ENCODE measurements at places on chromosomes 3 and 15.
A peak's percentile ranks its signal among the peaks of the same experiment; 100 is the strongest.

GRCh38 chr3:115685097-115685496 is 61.8 kb downstream of the GAP43 start:
- DNase-seq = no peak

GRCh38 chr3:126850370-126851085 is 132.4 kb upstream of the PLXNA1 start:
- DNase-seq = peak; percentile 39

DNA sequence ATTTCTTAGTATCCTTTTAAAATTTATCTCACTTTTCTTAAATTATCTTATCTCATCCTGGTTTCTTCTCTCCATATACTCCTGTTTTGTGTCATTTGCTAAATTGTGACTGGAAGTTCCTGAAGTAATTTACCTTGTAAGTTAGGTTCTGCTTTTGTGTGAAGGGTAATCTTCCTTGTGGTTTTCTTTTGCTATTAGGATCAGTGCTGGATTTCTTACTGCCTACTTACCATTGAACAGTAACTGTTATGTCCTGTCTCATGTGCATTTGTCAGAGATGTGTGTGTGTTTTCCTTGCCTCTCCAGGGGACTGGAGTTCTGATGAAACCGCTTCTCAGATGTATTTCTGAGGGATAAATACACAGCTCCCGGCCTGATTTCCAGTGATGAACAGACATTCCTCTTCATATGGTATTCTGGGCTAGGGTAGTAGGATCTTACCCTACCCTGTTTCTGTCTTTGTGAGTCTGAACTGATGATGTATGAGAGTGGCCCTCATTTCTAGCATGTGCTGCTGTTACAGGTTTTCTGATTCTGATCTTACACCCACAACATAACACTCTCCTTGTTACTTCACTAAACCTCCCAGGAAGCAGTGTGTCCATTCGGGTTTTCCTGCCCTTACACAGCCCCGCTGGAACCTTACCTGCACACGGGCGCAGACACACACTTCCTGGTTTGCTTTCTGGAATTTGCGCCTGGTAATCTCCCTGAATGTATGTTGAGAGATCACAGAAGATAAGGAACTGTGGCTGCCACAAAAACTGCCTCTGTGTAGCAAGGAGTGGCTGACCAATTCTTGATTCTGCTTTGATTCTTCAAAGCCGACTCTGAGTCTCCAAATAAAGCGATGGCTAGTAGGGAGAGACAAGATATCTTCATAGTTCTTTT is 14.7 kb downstream of the PAK2 start:
- peak; percentile 19 for DNase-seq

DNA sequence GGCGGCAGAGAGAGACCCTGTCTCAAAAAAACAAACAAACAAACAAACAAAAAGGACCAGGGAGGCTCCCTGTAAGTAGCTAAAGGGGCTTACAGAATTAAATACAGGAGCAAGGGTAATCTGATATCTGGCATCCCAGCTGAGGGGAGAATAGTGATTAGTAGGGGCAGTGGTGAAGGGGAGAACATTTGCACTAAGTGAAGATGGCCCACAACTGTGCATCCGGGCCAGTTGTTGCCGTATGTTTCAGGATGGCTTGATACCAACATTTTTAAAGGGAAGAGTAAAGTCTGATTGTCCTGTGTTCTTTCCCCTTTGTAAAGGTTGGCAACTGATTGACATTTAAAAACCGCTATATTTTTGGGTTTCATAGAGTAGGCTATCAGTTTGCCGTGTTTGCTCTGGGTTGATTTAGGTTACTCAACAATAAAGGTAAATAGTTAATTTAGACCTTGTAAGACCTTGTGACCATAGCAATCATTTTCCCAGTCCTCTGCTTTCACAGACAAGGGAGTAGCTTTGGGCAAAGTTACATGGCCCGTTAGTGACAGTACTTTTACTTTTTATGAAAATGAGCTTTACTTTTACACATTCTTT is 167.8 kb downstream of the PTPRG start:
- no peak for DNase-seq

DNA sequence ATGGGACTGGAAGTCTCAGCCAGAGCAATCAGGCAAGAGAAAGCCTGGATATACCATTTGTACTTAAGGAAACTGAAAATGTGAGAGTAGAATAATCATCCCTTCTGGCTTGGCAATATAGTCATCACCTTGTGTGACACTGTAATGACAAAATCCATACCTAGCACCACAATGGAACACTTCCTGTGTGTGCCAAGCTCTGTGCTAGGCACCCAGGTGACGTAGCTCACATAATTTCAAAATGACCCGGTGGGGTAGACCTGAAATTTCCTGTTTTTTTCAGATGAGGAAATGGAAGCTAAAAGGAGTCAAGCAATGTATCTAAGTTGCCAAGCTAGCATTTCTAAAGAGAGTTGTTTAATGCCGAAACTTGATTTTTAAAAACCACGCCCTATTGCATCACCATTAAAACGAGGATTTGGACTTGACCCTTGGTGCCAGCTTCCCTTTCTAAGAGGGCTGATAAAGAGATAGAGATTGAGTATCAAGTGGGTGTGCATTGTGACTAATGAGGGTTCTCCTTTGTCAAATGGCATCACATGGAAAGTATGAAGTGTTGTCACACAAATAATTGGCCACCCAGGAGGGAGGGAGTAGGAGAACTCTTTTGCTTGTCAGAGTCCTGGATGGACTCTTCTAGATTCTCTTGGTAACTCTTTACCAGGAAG is 141.3 kb upstream of the PDZRN3 start:
- no peak for DNase-seq

DNA sequence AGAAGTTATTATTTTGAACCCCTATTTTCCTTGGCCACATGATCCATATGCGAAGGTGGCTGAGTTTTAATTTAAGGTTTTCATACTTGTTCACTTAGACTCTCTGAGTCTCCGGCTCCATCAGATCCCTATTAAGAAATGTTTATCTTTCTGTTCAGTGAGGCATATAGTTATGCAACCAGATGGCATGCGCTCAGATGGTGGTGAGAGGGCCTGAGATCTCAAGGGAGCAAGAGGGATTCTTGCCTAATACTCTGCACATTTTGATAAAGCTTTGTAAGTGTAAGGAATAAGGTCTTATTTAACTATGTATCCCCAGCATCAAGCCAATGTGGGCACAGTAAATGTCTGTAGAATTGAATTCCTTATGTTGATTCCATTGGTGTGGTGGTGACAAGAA is 78.9 kb upstream of the DPH6 start:
- DNase-seq = peak; percentile 86

DNA sequence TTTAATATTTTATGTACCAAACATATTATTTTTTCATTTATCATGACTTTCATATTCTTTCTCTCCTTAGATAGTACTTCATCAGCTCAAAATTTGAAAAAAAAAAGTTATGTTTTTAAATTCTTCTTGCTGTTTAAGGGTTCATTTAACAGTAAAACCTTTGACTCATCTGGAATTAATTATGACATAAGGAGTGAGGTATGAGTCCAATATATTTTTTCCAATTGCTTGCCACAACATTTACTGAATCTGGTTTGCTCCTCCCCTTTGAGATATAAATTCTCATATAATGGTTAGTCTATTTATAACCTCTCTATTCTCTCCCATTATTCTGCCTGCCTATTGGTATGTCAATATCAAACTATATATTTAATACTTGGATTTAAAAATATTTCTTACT is 387.8 kb downstream of the TUSC7 start:
- DNase-seq = no peak

Measured in LHCN-M2 (cell line).